ENCODE measurements at places on chromosomes 3 and 15.

GRCh38 chr15:68594533-68595259, 15.9 kb downstream of the CORO2B start:
- no peak for DNase-seq
- H3K27me3 ChIP-seq, result peaks cover 49% of the 10 kb centered on the region
- no peaks in the 10 kb centered on the region for H3K36me3 ChIP-seq
- H3K4me1 ChIP-seq, result no peaks in the 10 kb centered on the region
- H3K27ac ChIP-seq, result no peak overlapping the region

- H3K4me1 ChIP-seq, result peaks cover 9% of the 10 kb centered on the region
- peaks cover 5% of the 10 kb centered on the region for H3K36me3 ChIP-seq
- H3K27ac ChIP-seq, result no peak overlapping the region
- peaks cover 18% of the 10 kb centered on the region for H3K27me3 ChIP-seq
Measured at GRCh38 chr3:14509796-14510100, 30.4 kb downstream of the GRIP2 start.

DNA sequence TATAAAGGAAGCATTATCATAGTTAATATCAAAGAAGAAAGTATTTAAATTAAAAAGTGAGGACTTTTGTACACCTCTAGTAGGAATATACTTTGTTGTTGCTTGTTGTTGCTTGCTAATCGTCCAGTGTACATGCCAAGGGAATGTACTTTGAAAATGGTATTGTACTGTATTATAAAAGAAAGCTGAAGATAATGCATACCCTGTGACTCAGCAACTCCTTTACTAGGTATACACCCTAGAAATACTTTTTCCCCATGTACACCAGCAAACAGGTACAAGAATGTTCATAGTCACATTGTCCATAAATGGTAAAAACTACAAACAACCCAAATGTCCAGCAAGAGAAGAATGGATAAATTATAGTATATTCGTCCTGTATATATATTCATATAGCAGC, 12.0 kb downstream of the TTBK2 start:
- H3K4me3 ChIP-seq, result no peak overlapping the region
- H3K27ac ChIP-seq, result no peak overlapping the region
- H3K36me3 ChIP-seq, result peaks cover 2% of the 10 kb centered on the region
- peaks cover 32% of the 10 kb centered on the region for H3K4me1 ChIP-seq

DNA sequence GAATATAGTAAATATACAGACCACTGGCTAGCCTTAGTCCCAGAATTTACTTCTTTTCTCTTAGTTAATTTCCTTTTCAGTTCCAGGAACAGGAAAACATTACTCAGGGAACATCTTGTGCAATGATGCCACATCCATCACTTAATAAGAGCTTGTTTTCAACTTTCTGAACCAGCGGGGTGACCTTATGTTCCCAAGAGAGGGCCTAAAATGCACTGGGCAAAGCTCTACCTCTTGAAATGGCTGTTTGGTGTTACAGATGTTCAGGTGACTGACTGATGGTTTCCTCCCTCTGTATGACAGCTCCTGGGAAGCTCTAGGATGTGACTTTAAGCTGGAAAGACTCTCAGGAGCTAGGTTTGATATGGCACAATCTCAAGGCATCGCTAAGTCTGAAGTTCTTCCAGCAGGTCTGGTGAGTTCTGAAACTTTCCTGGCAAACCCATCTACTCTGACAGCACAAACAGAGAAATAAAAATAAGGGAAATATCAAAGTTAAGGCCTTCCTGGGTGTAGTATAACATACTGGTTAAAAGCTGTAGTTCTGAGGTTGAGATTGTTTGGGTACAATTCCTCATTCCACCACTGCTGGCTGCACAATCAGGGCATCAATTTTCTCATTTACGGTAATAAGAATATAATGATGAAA, 98.6 kb downstream of the ZIC1 start:
- no peaks in the 10 kb centered on the region for H3K4me1 ChIP-seq
- no peaks in the 10 kb centered on the region for H3K36me3 ChIP-seq
- H3K27me3 ChIP-seq, result no peaks in the 10 kb centered on the region
- H3K27ac ChIP-seq, result no peak overlapping the region
- H3K4me3 ChIP-seq, result no peak overlapping the region

Data from central memory CD8-positive, alpha-beta T cell (primary cell).